ENCODE measurements at places on chromosomes 5 and 9.
A peak's percentile ranks its signal among the peaks of the same experiment; 100 is the strongest.

DNA sequence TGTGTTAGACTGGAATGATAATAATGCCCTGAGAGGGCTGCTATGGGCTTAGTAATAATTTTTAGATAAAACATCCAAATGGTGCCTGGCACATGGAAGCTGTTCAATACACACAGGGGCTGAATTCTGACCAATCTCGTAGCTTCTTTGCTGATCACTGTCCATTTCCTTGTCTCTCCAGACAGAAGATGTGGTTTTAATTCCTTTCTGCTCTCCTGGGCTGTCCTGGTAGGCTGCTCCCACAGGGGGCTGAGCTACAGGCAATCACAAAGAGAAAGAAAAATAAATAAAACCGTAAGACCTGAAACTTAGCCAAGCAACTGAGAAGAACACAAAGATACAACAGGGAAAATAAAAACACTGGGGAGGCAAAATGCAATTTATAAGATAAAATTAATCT lies 136.5 kb downstream of the CDK5RAP2 start:
- DNase-seq: no peak

DNA sequence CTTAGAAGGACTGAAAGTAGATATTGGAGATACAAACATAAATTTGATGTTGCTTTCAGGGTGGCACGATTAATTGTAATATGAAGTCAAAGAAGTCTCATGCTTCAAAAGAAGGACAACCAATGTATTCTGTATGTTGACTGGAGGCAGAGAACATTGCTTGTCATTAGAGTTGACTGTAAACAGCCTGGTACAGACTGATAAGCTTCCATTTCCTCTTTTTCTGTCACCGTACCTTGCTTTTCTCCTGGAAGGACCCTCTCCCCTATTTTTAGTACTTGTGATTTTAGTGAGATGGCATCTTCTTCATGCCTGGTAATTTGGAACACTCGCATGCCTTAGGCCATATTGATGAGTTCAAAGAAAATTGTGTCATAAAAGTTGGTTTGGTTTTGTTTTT lies 809.4 kb downstream of the PRELID2 start:
- no peak for DNase-seq

DNA sequence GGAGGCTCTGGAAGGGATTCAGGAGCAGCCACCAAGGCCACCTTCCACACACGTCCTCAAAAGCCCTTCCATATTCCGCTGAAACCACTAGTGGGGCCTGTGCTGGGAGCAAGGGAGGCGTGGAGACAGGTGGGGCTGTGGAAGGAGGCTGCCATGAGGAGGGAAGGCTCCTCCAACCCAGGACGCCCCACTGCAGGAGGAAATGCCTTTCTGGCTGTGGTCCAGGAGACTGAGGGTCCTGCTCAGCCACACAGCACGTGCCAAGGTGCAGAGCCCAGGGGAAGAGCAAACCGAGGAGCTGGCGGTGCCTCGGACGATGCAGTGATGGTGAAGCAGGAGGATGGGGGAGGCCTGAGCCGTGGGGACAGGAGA lies 49.5 kb downstream of the ADAMTS2 start:
- DNase-seq: no peak

DNA sequence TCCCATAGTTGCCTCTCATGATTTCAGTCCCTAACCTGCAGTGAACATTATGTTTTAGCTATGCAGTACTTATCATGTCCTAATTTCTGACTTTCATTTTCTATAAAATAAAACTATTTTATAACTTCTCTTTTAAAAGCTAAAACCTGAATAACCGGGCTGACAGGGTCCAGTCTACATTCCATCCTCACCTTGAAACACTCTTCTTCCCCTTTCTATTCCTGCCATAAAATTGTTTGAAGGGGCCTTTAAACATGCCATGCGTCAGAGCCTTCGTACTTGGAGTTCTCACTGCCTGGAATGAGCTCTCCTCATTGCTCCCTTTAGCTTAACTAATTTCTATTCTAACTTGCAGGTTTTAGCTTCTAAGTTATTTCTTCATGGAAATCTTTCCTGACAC lies 143.0 kb upstream of the PRLR start:
- no peak for DNase-seq

DNA sequence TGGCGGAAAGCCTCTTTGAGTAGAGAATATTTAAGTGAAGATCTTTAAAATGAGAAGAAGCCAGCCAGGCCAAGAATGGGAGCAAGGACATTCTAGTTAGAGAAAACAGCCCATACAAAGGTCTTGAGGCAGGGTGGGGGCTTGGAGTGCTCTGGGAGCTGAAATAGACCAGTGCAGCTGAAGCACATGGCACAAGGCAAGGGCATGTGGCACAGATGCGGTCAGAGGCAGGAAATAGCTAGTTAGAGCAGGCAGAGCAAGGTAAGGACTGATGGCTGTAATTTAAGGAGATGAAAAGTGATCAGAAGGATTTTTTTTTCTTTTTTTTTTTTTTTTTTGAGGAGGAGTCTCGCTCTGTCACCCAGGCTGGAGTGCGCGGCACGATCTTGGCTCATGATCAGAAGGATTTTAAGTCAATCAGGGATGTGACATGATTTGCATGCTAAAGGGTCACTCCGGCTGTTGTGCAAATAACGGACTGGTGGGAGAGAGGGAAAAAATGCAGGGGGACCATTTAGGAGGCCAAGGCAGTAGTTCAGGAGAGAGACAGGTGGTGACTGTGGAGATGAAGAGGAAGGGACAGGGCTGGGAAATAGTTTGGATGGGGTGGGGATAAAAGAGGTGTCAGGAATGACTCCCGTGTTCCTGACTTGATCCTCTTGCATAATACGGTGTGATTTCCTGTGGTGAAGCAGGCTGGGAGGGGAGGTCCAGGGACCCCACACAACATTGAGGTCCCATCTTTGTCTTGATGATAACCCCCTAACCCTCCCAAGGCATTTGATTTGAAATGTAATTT lies 207.6 kb downstream of the HSPA4 start:
- peak; percentile 18 for DNase-seq
